ENCODE measurements at places on chromosomes 3 and 15.

DNA sequence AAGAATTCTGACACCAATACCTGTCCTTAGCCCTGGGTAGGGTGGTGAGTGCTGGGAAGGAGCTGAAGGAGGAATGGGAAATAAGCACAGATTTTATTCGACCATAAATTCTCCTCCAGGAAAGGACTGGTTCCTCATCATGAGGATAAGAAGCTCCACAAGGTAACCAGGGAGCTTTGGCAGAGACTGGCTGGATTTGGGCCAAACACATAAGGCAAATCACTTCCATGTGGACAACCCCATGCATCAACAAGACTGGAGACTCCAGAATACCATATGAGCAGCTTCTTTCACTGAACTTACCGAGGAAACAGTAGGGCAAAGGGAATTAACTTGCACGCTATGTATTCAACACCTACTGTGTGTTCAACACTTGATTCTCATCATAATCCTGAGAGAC lies 312.5 kb downstream of the NTRK3 start:
- no peak for DNase-seq

DNA sequence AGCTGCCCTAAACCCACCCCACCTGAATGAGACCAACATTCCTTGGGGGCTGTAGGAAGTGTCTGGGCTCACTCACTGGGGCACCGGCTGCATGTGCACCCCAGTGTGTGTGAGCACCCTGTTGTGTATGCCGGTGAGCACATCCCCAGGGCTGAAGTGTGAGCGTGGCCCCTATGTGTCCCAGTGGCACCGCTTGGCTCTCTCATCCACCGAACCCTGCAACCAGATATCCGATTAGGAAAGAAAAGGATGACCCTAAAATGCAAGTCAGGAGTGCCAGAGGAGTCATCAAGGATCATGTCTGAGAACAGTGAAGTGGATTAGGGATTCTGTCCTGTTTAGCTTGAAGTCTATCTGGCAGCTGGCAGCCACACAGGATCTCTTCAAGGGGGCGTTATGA lies 84.0 kb upstream of the ALDH1L1 start:
- DNase-seq, result no peak

- DNase-seq, result no peak
Measured at GRCh38 chr3:197356741-197357140, 58.3 kb upstream of the DLG1 start.

- DNase-seq, result no peak
Measured at GRCh38 chr15:60350108-60350507, 47.7 kb downstream of the ANXA2 start.

DNA sequence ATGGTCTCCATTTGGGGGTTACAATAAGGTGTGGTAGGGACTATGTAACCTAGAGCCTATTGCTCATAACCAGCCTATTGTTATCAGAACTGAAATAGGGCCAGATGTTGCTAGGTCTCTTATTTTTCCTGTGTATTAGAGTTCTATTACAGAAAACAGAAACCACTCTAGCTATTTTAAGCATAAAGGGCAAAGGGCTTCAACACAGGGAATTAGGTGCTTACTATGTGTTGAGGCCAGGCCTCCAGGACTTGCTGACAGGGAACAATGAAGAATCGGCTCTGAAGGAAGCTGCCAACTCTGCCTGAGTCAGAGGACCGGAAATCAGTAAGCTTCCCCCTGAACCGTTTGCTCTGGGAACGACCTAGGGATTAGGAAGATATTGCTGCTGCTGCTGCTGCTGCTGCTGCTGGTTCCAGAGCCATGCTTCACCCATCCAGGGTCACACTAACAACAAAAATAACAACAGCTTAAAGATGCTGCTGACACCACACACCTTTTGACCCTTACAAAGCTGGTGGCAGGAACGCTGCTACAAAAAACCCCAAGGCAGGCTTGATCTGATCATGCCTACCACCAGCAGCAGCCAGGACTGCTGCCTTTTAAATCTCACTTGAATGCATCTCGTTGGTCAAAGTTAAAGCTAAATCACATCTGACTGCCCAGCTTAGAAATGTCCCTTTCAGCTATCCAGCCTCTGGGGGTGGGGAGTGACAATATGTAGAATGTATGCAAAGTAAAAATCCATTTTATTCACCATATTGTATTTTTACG lies 276.9 kb upstream of the IL12A start:
- no peak for DNase-seq

DNA sequence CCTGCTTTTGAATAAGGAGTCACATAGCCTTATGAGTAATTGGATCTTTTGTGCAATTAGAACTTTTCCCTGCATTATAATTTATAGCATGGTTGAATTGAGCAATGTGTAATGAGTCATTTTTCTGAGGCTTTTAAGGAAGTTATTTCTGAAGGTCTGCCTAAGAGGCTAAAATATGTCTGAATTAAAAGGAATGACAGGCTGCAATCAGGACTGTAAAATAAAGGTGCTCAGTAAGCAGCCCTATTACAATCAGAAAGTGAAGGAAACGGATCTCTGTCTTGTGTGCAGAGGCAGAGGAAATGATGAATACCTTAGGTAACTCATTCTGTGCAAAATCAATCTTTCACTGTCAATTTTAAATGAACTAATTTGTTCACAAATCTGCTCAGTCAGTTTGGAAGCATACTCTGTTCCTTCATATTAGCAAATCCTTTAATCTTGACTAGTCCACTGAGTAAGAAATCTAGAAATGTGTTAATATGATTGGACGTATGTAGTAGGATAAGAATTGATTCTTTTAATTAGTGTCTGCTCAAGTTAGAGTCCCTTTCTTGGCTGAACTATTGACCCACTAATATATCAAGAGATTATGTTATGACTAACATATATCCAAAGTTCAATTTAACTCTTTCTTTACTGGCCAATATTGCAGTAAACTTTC lies 290.1 kb downstream of the ZIC1 start:
- DNase-seq, result no peak

All from activated CD8-positive, alpha-beta memory T cell treated with anti-CD3 and anti-CD28 coated beads for 1 hour (primary cell).